NCI-H1436 treated with DMSO at 0.1 percent for 48 hours (cell line): ENCODE measurements at places on chromosomes 2 and 18.

- no peak for DNase-seq
Measured at GRCh38 chr2:134212746-134213145, 41.1 kb upstream of the MGAT5 start.

GRCh38 chr2:181891258-181891965, at the start of gene ITPRID2:
Gene ITPRID2 (plus strand): TSS chr2:181891730. CDS start chr2:181892067, 337 bp downstream.
- no peak for DNase-seq

DNA sequence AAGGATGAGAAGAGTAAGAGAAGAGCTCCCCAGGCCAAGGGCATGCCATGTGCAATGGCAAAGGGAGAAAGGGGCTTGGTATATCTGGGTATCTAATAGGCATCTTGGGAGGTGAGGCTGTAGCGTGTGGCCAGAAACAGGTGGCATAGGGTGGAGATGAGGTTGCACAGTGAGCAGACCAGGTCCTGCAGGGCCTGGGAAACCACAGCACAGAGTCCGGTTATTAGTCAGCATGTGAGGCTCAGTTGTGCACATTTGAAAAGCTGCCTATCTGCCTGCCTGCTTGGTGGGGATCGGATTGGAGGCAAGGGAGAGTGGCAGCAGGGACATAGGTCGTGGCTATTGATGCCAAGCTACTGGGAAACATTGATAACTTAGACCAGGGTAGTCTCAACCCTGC, 190.6 kb downstream of the TPGS2 start:
- DNase-seq: no peak

DNA sequence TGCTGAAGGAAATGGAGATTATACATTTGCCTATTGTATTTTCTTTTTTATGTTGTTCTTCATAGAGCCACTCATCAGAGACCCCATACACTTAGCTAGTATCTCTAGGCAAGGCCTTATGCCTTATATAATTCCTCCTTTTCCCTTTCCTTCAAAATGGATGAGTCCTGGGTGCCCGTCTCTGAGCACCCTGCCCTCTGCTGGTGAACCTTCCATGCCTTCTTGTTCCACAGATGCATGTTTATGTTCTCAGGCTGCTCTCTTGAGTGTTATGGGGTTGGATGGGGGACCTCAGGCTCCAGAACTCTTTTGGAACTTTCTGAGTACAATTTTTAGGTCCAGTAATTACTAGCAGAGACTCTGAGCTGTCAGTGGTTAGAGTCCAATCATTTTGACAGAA, 368.6 kb upstream of the SPRED2 start:
- DNase-seq: no peak

GRCh38 chr2:190657474-190658255, 8.8 kb downstream of the NAB1 start:
- DNase-seq: no peak

- DNase-seq: no peak
Measured at GRCh38 chr2:191922736-191923651, 76.1 kb upstream of the CAVIN2 start.

DNA sequence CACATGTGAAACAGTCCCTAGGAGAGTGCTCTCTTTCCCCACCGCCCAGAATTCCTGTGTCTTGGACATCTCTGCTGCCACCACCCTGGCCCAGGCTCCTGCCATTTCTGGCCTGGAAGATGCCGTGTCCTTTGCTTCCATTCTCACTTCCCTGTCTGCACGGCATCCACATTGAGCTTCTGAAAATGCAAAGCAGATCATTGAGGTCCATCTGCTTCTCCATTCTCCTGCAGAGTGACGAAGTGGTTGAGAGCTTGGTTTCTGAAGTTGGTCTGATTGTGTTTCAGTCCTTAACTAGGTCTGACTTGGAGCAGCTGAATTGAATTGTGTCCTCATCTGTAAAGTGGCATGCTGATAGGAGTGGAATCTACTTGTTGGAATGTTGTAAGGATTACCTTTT, 98.7 kb upstream of the MGAT5 start:
- no peak for DNase-seq

- DNase-seq: no peak
Measured at GRCh38 chr2:160952464-160953254, 207.6 kb upstream of the TANK start.
